ENCODE measurements at places on chromosomes 2 and 18.

GRCh38 chr18:75248426-75249174 is 38.0 kb downstream of the TSHZ1 start:
- DNase-seq: no peak

DNA sequence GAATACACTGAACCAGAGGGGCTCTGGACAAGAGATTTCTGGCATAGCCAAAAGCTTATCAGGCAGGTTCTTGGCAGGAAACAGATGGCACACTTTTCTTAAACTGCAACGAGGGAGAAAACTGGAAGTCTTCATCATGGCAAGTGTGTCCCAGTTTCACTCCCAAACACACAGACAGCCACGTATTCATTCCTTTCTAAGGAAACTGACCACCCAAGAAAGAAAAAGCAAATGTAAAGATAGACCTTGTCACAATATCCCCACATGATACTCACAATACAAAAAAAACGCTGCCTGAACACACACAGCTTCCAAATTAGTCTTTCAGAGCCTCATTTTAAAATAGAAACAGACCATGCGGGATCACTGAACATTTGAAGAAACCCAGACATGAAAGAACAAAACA is 40.6 kb upstream of the RTTN start:
- no peak for DNase-seq

GRCh38 chr2:193141-193671 is 70.6 kb downstream of the SH3YL1 start:
- no peak for DNase-seq

DNA sequence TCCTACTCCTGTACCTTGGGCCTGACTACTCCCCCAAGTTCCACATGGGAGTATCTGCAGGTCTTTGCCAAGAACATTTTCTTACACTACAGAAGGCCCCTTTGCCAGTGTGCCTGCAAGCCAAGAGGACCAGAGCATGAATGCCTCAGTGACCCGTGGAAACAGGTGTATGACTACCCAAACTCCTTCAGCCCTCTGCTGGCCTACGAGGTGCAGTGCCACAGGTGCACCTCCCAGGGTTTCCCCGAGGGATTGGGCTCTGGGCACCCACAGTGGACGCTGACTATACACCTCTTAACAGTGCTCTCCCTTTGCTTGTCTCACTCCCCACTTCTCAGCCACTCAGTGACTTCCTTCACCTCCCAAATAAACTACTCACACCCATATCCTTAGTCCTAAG is 91.4 kb downstream of the COL6A3 start:
- no peak for DNase-seq

- DNase-seq: no peak
Measured at GRCh38 chr2:109057686-109058085, 68.7 kb upstream of the EDAR start.

- no peak for DNase-seq
Measured at GRCh38 chr18:43192408-43192807, 76.9 kb upstream of the RIT2 start.

DNA sequence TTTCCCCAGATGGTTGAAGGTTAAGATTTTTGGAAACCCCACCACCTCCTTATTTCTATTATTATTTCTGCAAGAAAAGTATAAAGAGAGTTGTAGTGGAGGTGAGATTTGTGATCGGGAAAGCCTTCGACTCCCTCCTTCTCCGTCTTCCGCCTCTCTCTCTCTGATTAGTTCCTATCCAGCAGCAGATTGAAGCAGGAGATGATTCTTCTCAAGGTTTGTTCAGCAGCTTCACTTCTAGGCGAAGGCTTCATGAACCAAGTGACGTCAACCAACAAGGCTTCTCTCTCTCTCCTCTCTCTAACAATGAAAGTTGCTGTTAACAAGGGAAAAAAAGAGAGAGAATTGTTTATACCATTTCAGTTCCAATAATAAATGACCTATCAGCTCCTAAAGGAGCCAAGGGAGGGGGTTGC is at the start of gene BAZ2B:
BAZ2B (minus strand) TSS at position 263 of the 416 bp plus-strand sequence. CDS start 137,829 bp downstream, outside the sequence.
- no peak for DNase-seq

GRCh38 chr2:143000599-143000998 is 123.1 kb downstream of the KYNU start:
- DNase-seq: no peak

DNA sequence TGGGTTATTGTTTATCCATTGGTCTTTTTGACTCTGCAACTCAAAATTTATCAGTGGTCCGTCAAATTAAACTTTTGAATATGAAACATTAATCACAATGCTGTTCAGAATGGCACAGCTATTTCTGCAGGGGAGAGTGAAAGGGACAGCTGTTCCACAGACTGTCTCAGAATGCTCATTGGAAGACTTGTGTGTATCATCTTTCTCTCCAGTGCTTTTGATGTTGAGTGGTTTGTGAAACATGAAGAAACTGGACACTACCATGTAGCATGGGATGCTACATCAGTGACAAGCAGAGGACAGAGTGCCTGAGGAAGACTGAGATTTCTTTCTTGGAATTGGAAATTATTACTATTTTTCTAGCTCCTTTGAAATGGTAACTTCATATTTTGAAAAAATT is 115.7 kb downstream of the PLCL1 start:
- DNase-seq: no peak

All from ureter (tissue), 1 donor.